Activated T-cell treated with anti-CD3 and anti-CD28 coated beads for 4 hours (primary cell): ENCODE measurements at places on chromosomes 4 and X.

GRCh38 chr4:15996773-15997172 lies 33.8 kb upstream of the FGFBP2 start:
- DNase-seq = no peak

DNA sequence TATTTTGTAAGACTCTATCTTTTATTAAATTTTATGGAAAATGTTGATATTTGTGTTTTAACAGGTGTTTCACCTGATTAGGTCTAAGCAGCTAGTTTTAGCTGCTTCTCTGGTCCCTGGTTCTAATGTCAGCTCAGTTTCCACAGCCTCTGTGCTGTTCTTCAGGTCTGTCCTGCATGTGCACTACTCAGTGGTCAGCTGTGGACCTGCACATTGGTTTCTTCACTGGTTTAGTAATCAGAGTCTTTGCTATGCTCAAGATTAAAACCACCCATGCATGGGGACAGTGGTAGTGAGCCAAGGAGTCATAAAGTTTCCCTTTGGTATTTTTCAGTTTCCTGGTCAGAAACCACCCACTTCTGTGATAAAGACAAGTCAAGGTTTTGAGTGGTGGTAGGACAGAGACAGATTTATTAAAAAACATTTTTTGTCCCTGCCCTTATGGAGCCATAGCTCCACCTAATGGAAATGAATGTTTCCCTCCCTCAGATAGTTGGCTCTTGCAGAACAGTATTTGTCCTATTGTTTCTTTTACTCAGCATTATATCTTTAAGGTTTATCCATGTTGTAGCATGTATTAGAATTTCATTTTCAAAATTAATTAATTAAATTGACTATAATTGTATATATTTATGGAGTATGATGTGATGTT lies 36.8 kb upstream of the VBP1 start:
- no peak for DNase-seq

GRCh38 chr4:80058740-80059139 lies 14.3 kb downstream of the ANTXR2 start:
- no peak for DNase-seq

DNA sequence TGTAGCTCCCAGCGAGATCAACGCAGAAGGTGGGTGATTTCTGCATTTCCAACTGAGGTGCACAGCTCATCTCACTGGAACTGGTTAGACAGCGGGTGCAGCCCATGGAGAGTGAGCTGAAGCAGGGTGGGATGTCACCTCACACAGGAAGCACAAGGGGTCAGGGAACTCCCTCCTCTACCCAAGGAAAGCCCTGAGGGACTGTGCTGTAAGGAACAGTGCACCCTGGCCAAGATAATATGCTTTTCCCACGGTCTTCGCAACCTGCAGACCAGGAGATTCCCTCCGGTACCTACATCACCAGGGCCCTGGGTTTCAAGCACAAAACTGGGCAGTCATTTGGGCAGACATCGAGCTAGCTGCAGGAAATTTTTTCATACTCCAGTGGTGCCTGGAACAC lies 216.4 kb upstream of the TET2 start:
- DNase-seq = no peak

GRCh38 chr4:140579278-140579677 lies 10.5 kb upstream of the UCP1 start:
- no peak for DNase-seq

GRCh38 chr4:37054531-37055077 lies 189.9 kb upstream of the NWD2 start:
- no peak for DNase-seq

GRCh38 chr4:81330018-81330417 lies 115.0 kb upstream of the PRKG2 start:
- no peak for DNase-seq

- DNase-seq = no peak
These were observed 202.8 kb upstream of the SMIM31 start for GRCh38 chr4:164550989-164551712.

DNA sequence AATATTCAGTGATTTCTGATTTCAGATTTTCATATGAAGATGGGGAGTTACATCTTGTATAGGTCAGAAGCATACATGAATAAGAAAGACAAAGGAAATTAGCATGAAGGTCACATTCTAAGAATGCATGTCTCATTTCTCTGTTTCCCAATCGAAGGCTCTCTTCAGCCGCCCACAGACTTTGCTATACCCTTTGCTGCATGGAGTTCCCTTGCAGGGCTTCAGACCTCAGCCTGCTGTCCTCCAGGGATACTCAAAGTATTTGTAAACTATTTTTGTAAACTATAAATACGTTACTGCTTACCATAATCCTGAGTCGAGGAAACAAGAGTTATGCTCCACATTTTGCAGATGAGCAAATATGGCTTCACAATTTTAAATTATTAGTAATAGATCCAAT lies 738.4 kb downstream of the PCDH18 start:
- no peak for DNase-seq

DNA sequence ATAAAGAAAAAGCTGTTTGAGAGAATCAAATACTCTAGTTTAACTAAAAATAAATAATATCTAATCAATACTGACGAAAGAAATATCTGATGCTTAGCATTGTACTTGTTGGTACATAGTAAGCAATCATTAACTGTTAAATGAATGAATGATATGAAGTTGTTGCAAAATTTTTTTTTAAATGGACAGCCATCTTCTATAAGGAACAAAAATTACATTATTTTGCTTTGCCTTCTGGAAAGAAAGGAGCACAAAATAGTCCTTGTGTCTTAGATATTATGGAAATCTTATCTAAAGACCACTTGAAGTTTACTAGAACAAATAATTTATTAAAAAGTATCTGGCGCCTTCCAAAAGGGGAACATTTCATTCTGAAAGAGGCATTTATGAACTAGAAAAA lies 4.5 kb downstream of the NFKB1 start:
- no peak for DNase-seq

DNA sequence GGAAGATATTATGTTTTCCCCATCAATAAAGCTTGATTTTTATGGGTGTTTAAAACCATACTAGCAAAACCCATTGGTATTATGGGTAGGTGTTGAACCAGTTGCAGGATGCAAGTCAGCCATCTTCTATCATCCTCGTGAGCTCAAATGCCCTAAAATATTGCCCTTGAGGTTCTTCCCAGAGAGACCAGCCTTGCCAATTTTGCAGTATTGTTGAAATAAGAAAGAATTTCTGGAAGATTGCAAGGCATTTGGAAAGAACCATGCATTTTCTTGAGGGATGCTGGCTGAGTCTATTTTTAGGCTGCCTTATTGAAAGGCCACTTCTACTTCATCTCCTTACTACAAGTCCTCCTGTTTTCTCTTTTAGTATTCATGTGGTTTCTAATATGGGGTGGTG lies 60.9 kb upstream of the SOD3 start:
- DNase-seq = no peak

GRCh38 chr4:165502916-165503907 lies 124.4 kb downstream of the CPE start:
- no peak for DNase-seq

DNA sequence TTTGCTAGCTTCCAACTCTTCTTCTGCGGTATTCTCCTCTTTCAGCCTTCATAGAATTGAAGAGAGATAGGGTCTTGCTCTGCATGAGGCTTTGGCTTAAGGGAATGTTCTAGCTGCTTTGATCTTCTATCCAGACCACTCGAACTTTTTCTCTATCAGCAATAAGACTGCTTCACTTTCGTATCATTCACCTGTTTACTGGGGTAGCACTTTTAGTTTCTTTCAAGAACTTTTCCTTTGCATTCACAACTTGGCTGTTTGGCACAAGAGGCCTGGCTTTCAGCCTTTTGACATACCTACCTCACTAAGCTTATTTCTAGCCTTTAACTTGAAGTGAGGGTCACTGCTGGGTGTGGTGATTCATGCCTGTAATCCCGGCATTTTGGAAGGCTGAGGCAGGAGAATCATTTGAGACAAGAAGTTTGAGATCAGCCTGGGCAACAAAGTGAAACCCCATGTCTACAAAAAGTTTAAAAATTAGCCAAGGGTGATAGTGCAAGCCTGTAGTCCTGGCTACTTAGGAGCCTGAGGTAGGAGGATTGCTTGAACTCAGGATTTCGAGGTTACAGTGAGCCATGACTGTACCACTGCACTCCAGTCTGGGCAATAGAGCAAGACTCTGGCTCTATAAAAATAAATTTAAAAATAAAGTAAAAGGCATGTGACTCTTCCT lies 47.1 kb upstream of the HPGDS start:
- DNase-seq = no peak

- no peak for DNase-seq
These were observed 87.1 kb upstream of the PRPS1 start for GRCh38 chrX:107541244-107541643.

- no peak for DNase-seq
These were observed 7.6 kb downstream of the UGT8 start for GRCh38 chr4:114606245-114606644.

DNA sequence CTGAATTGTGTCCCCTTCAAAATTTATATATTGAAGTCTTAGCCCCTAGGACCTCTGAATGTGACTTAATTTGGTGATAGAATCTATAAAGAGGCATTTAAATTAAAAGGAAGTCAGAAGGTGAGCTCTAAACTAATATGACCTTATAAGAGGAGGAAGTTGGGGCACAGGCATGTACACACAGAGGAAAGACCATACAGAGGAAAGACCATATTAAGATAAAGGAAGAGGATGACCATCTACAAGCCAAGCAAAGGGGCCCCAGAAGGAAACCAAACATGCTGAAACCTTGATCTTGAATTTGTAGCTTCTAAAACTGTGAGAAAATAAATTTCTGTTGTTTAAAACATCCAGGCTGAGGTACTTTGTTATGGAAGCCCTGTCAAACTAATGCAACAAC lies 26.9 kb upstream of the CYBB start:
- DNase-seq = no peak

GRCh38 chrX:47900833-47901232 lies 64.1 kb downstream of the ZNF81 start:
- DNase-seq = no peak

- DNase-seq = peak; percentile 5
These were observed 17.1 kb upstream of the PAGE2B start for GRCh38 chrX:55057675-55058249.

DNA sequence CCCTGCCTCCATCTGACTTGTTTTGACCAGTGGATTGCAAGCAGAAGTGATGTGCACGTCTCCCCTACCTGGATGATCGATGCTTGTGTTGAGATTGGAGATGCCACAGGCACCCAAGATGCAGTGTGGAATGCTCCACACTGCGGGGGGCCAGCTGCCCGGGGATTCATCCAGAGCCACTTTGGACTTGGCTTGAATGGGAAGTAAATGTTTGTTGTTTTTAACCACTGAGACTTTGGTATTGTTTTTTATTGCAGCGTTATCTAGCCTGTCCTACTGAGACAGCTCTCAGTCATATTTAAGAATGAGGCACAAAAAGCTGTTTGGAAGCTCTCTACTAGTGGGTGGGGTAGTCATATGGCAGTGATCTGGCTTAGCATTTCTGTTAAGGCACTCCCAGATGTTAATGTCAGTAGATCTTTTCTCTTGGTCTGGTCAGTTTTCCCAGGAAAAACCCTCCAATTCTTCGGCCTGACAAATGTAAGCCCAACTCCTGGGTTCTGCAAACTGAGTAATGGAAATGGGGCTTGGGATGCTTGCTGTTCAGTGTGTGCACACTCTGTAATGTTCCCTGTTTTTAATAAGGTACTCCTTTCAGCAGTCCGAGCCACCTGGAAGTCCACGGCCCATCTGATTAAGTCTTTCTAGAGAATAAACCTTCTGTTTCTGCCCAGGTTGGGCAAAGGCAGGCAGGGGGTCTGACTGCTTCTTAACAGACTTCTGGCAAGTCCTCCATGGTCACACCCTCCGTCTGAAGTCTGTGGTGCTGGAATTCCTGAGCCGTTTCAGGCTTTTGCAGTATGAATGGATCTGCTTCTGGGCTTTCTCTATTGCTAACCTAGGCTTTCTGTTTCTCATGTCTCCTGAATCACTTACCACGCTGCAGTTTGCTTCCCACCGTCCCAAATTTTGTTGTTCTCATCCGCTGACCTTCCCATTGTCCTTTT lies 74.8 kb downstream of the WWC2 start:
- DNase-seq = no peak

DNA sequence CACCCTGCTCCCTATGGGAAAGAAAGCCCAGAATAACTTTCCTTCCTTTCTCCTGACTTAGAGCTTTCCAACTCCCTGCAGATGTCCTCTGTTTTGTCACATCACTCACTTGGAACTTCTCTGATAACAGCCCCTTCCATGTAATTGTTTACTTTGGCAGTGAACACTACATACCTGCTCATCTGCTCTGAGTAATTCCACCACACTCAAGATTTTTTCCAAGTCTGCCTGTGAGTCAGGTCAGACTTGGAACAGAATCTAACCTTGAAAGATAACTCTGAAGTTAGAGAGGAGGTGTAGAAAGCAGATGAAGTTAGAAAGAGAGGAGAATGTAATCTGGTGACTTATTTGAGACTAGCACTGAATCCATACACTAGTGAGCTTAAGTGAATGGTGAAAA lies 7.4 kb downstream of the MAGEB10 start:
- no peak for DNase-seq

DNA sequence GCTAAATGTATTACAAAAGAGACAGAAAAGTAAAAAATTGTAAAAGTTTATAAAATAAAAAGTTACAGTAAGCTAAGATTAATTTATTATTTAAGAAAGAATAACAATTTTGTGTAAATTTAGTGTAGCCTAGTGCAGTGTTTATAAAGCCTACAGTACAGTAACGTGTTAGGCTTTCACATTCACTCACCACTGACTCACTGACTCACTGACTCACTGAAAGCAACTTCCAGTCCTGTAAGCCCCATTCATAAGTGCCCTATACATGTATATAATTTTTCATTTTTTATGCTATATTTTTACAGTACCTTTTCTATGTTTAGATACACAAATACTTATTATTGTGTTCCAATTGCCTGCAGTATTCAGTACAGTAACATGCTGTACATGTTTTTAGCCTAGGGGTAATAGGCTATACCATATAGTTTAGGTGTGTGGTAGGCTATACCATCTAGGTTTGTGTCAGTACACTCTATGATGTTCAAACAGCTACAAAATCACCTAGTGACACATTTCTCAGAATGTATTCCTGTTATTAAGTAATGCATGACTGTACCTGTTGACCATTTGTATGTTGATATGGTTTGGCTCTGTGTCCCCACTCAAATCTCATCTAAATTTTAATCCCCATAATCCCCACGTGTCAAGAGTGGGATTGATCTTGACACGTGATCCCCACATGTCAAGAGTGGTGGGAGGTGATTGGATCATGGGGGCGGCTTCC lies 57.9 kb downstream of the CFAP299 start:
- no peak for DNase-seq

GRCh38 chr4:88022289-88022688 lies 14.9 kb downstream of the PKD2 start:
- no peak for DNase-seq

GRCh38 chr4:15469402-15470127 lies at the start of gene CC2D2A:
TSS of gene CC2D2A (plus strand) at chr4:15469882. CDS start at chr4:15475933, 6,051 bp downstream.
- DNase-seq = no peak

DNA sequence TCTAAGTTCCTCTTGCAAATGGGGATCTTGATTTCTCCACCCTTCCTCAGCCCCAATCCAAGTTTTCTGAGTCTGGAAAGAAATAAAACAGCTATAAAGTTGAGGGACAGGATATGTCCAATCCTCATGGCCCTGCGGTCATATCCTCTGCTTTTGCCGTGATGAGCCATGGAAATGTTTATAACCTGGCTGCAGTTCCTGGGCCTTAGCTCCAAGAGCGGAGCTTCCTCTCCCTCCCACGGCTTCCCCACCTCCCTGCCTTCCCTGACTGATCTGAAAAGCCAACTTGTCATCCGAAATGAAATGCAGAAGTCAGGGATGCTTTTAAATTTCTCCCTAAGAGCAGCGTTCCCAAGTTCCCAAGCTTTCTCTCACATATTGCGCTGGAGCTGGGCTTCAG lies 221.5 kb upstream of the SFRP2 start:
- DNase-seq = no peak

GRCh38 chr4:183870997-183871396 lies 34.1 kb upstream of the STOX2 start:
- DNase-seq = no peak

- DNase-seq = no peak
These were observed 15.8 kb downstream of the ATP1B4 start for GRCh38 chrX:120377715-120378114.
